ENCODE measurements at places on chromosomes 11 and 22. TPM values are rescaled to one million over a fixed set of nuclear protein-coding genes. Genes with fewer than 3 reads are reported as not detected.

The NTM gene
- total RNA-seq = 4.1 TPM

The RIBC2 gene
- not detected for total RNA-seq

The DEPDC5 gene
- total RNA-seq = 24.2 TPM

The DKK3 gene
- total RNA-seq = 162 TPM

The MS4A12 gene
- not detected for total RNA-seq

The RASL10A gene
- 2.2 TPM for total RNA-seq

The DGCR6 gene
- 3.3 TPM for total RNA-seq

The CYTH4 gene
- 48.4 TPM for total RNA-seq

The SYT8 gene
- 29.3 TPM for total RNA-seq

The MUC2 gene
- not detected for total RNA-seq

The SPON1 gene
- 68.9 TPM for total RNA-seq

The MS4A6E gene
- not detected for total RNA-seq

Measured in upper lobe of left lung (tissue), 6 donors.